ENCODE measurements at places on chromosomes 6 and 20.
A peak's percentile ranks its signal among the peaks of the same experiment; 100 is the strongest.

DNA sequence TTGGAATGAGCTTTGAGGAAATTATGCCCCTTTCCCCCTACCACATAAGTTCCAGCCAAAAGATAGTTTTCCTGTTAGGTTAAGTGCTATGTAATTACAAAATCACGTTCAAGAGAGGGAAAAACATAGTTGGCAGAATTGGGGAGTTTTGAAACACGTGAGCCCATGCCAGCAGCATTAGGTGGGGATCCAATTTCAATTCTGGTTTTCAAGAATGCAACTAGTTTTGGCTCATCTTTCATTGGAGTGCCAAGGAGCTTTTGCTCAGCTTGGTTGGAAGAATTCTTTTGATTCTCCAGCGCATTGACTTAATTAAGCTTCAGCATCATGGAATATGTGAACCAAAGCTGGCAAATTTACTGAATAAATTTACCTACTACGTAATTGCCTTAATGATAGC is 95.9 kb downstream of the SAMD5 start:
- DNase-seq = no peak

DNA sequence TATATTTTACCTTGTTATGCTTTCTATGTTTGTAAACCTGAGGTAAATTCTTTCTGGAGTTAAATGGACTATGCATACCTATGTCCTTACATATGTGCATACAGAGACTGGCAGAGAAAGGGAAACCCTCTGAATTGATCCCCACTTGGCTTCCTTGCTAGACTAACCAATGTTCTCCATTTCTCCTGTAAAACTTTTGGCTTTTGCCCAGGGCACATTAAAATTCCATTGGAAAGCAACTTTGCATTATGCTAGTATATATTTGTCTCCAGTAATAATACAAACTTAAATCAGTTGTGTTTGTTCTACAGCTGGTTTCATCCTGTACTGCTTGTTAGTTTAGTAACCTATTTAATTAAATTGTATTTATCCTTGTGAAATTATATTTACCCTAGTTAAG is 646.0 kb upstream of the MARCKS start:
- no peak for DNase-seq

- DNase-seq = no peak
Measured at GRCh38 chr6:35027807-35028206, 113.3 kb downstream of the TCP11 start.

DNA sequence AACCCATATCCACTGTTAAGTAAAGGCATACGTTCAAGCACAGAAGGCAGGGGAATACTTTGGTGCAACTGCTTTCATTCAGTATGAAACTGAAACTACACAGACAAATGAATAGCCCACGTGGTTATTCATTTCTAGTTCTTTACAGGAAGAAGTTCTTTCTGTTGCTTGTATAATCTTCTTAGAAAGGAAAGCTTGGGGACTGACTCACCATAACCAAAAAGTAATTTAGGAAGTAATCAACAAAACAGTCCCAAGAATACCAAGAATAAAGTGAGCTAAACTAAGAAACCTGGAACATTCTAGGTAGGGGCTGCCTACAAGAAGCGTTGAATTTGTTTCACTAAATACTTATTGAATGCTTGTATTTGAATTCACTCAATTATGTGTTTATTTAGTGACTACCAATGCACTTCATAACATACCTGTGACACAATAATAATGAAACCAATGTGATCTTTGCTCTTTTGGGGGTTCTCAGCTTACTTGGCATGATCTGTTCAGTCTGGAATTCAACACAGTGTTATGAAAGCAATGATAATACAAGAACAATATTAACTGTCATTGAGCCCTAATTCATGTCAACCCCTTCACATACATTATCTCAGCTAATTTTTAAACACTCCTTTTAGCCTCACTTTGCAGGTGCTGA is 25.1 kb upstream of the KIAA0408 start:
- DNase-seq = peak; percentile 41

DNA sequence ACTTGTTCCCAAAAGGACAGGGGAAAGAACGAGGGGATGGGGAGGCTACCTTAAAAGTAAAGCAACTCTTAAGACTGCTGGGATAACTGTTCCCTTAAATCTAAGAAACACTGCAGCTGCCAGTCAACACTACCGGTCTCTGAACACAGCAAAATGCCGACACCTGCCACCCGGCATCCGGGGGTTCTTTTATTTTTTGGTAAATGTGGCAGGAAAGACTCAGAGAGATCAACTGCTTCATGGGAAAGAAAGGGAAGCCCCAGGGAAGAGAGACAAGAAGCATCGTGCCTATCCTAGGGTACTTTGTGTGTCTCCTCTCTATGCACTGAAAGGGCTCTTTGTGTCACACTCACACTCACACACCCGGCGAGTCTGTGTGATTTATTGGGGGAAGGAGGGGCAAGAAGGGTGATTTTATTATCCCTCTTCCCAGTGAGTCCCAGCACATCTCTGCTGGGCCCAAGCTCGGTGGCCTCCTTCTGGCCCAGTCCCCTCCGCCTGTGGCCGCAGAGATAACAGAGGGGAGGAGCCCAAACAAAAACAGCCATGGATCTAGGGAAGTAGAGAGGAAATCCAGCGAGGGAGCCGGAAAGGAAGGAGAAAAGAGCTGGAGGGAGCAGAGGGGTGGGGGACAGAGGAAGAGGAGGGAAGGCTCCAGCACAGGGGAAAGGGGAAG is 1.4 kb downstream of the FYN start:
- peak; percentile 60 for DNase-seq

DNA sequence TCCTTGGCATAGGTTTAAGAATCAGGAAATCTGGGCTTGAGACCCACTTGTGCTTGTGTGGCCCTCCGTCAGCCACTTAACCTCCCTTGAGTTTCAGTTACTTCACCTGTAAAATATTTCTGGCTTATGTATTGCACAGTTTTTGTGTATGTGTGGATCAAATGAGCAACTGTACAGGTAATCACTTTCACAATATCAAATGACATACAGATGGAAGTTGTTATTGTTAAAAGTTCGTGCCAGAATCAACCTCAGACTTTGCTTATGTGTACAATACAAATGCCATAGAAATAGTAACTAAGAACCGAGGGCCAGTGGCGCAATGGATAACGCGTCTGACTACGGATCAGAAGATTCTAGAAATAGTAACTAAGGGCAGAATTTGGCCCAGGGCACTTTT is 65.6 kb upstream of the KIF13A start:
- DNase-seq = no peak

- no peak for DNase-seq
Measured at GRCh38 chr20:3693376-3693775, 11.6 kb upstream of the ADAM33 start.

- no peak for DNase-seq
Measured at GRCh38 chr6:2184700-2185455, 60.5 kb downstream of the GMDS start.

DNA sequence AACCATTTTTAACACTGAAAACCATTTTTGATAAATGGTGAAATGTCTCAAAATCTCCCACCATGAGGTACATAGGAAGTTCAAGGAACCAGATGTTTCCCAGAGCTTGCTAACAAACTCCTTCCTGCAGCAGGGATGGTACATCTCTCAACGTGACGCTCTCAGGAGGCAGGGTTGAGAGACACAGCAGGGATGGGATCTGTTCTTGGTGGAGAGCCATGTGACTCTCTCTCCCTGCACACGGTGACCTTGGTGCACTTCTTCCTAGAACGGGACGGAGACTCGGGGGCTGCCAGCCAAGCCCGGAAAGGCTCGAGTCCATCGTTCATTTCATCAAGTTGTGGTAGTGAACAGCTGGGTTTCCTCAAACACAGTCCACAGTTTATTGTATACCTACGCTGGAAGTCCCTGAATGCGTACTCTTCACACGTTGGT is 94.2 kb downstream of the FAM50B start:
- no peak for DNase-seq

GRCh38 chr6:15990179-15990578 is 138.7 kb upstream of the MYLIP start:
- DNase-seq = no peak

DNA sequence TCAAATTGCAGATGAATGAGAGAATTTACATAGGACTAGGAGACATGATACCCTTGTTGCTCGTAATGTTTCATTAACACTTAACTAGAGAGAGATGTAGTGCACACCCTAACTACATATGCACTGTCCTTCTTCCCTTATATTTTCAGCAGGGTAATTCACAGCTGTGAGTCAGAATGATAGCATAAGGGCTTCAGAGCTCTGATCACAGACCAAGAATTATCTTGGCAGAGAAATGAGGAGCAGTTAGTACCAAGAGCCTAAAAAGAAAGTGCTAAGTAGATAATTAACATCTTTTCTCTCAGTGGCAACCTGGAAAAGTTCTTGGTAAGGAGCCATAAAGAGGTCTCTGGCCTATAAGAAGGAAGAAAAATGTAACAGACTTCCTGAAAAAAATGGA is 35.8 kb downstream of the GRIK2 start:
- peak; percentile 9 for DNase-seq

- DNase-seq = no peak
Measured at GRCh38 chr6:90835596-90836212, 248.8 kb upstream of the MAP3K7 start.

GRCh38 chr6:153873541-153873940 is 165.5 kb upstream of the OPRM1 start:
- DNase-seq = no peak

DNA sequence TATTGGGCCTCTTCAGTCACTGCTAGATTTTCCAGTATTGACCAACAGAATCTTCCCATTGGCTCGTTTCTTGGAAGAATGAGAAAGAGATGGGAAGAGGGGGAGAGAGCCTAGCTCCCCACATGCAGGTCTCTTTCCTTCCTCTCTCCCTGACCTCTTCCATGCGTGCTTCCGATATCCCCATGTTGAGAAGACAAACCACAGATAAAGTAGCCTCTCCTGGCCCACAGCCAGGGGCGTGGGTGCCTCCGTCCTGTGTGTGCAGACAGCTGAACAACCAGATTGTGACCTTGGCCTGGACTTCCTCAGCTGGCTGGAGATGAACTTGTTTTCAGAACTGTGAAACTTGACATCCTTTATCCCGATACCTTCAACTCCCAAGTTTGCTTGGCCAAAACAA is 71.0 kb downstream of the EDN3 start:
- DNase-seq = no peak

DNA sequence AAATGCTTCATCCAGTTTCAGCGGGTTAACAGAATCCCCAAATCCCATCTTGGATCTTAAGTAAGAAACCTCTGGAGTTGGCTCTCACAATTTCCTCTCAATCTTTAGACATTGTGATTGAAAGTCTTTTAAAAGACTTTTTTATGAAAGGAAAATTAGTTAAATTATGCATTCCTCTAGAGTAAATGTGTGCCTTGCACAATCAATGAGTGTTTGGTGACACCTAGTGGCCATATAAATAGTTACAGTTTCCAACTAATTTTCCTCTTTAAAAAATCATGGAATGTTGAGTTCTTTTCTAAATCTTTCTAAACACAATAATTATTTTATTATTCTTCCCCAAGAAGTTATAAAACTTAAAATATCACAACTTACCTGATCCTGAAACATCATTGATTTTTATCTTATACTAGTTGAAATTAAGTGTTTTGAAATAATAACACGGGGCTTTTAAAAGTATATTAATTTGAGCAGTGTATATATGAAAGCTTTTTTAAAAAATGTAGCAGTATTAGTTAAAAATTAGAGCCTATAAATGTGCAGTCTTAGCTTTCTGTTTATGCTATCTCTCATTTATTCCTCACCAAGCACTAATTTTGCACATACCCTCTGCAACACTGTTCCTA is 66.4 kb downstream of the PKHD1 start:
- peak; percentile 44 for DNase-seq

- no peak for DNase-seq
Measured at GRCh38 chr6:88013015-88013414, 34.6 kb upstream of the SPACA1 start.

GRCh38 chr6:2360716-2361115 is 115.3 kb upstream of the GMDS start:
- no peak for DNase-seq

- peak; percentile 62 for DNase-seq
Measured at GRCh38 chr6:41577356-41578216, 31.4 kb downstream of the FOXP4 start.

- DNase-seq = no peak
Measured at GRCh38 chr6:134698228-134698627, 251.7 kb downstream of the ALDH8A1 start.

- no peak for DNase-seq
Measured at GRCh38 chr6:12426121-12426520, 136.0 kb downstream of the EDN1 start.

- DNase-seq = no peak
Measured at GRCh38 chr6:30766461-30767157, 22.3 kb upstream of the IER3 start.

DNA sequence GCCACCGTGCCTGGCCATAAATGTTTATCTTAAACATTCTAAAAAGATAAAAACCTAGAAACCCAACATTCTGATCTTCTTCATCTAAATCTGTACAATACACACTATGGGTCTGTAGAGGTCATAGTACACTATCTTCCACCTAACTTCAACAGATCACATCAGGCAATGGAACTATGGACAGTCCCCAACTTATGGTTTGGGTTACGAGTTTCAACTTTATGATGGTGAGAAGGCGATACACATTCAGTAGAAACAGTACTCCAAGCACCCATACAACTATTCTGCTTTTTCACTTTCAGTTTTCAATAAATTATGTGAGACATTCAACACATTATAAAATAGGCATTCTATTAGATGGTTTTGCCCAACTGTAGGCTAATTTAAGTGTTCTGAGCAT is 23.1 kb downstream of the FKBP5 start:
- DNase-seq = no peak

- no peak for DNase-seq
Measured at GRCh38 chr20:36432096-36432495, 109.2 kb upstream of the MYL9 start.

DNA sequence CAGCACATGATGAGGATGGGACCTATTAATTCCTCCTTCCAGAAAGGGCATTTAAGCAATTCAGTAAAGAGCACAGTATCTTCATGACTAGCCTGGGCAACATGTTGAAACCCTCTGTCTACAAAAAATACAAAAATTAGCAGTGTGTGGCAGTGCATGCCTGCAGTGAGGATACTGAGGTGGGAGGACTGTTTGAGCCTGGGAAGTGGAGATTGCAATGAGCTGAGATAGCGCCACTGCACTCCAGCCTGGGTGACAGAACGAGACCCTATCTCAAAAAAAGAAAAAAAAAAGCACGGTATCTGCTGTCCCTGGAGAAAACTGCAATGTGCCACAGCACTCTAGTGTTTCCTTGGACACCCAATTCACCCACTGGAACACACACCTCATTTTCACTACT is 18.4 kb downstream of the SAMD3 start:
- DNase-seq = no peak

DNA sequence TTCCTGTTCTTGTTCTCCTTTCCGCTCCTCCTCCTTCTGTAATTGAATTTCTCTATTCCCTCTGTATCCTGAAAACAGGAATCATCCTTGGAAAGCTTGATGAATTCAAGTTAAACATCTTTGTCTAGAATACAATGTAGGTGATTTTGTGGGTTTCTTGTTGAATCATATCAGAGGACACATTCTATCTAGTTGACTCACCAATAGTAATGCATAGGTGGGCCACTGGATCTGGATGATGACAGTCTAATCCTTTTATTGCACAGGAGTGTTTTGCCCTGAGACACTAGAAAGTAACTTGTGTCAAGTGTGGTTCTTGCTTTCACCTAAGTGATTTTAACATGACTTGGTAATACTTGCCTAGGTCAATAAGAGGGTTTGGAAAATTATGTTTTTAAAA is 164.3 kb downstream of the RFPL4B start:
- no peak for DNase-seq
